ENCODE measurements at places on chromosomes 3 and 15.

- no peak for DNase-seq
Measured at GRCh38 chr15:97977734-97978133, 17.2 kb downstream of the ARRDC4 start.

DNA sequence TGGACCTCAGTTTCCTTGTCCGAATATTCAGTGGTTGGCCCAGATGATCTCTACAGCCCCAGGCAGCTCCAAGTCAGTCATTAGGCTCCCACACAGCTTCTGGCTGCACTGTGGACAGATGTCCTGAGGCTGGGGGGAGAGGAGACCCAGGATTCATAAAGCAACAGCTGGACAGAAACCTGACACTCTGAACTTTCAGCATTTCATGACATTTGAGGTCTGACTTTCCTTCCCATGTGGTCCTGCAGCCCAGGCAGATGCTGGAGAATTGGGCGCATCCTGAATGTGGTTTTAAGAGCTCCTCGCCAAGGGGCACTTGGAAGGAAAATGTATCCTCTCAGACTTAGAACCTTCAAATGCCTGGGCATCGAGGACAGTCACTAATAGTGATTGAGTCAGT is 307.6 kb upstream of the LRRFIP2 start:
- no peak for DNase-seq

GRCh38 chr3:114857299-114857701 is 289.8 kb downstream of the ZBTB20 start:
- no peak for DNase-seq

GRCh38 chr15:67992834-67993233 is 61.3 kb upstream of the PIAS1 start:
- no peak for DNase-seq

DNA sequence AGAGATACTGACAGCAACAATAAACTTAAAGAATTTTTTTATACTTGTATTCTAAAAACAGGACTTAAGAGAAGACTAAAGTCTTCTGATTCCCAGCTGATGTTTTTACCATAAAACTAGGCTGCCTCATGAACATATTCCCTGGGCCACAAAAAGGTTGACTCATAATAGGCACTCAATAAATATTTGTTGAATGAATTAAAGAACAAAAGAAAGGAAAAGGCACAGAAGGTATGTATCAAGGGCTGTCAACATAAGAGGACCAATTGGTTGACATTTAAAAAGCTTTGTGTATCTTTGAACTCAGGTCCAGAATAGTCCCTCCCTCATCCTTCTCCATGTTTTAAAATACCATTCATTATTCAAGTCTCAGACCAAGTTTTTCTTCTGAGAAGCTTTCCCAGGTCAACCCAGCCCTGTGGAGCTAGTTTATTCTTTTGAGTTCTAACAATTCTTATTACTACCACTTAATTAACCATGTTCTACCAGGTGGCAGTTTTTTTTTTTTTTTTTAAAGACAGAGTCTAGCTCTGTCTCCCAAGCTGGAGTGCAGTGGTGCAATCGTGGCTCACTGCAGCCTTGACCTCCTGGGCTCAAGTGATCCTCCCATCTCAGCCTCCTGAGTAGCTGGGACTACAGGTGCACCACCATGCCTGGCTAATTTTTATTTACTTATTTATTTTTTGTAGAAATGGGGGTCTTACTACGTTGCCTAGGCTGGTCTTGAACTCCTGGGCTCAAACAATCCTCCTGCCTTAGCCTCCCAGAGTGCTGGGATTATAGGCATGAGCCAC is 17.5 kb upstream of the ARHGEF3 start:
- DNase-seq = no peak

DNA sequence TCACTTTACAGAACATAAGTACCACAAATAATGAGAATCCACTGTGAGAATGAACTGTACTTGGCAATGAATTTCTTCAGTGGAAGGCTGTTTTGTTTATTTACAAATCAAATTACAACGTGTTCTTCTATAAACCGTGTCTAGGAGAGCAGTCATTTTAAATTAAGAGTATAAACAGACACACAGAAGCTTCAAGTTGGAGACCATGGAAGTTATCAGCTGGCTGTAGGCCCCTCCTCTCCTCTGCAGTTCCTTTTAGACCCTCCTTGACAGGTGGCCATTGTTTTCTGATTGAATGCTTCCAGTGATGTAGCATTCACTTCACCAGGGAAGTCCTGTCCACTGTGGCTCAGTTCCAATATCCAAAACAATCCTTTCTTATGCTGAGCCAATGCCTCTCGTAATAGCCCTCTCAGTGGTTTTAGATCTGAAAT is 7.3 kb upstream of the MAPK6 start:
- no peak for DNase-seq

GRCh38 chr3:399647-400046 is 203.1 kb downstream of the CHL1 start:
- DNase-seq = no peak

DNA sequence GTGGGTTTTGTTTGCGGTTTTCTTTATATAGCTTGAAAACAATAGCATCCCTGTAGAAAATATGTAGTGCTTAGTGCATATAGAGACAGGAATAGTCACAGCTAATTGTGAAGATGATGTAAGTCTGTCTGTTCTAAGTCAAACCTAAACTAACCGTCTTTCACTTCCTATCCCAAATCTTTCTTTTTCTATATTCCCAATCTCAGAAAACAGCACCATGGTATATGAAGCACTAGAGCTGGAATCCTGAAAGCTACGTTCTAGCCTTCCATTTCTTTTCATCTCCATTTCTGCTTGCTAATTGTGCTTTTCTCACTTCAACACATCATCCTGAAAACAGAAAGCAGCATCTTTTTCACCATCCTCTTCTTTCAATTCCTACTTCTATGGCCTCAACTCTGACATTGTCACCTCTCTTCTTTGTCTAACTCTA is 1235.5 kb downstream of the ROBO2 start:
- DNase-seq = no peak

GRCh38 chr3:195806211-195806915 is 5.4 kb downstream of the MUC4 start:
- DNase-seq = no peak

All from AG04450 (cell line).